ENCODE measurements at places on chromosomes 4 and X.

- no peak for DNase-seq
These were observed 191.6 kb upstream of the GALNTL6 start for GRCh38 chr4:171621646-171622045.

- DNase-seq = no peak
These were observed 150.6 kb upstream of the TRPC5 start for GRCh38 chrX:112233164-112233563.

GRCh38 chr4:30696191-30696590 is 24.0 kb upstream of the PCDH7 start:
- no peak for DNase-seq

DNA sequence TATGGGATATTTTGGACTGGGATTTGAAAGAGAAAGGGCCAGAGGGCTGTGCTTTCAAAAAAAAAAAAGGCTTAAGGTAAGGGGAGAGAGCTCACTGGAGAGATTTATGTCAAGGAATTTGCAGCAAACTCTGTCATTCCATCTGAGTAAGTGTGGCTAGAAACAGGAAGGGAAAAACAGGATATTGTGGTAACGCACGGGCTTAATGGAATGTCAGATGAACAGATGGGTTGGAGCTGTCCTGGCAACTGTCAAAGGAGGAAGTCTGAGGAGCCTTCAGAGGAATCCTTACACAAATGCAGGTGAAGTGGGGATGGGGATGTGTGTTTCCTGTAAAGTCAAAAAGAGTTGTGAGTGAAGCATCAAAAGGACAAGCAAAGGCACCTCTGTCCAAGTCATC is 15.1 kb upstream of the NKX3-2 start:
- no peak for DNase-seq

DNA sequence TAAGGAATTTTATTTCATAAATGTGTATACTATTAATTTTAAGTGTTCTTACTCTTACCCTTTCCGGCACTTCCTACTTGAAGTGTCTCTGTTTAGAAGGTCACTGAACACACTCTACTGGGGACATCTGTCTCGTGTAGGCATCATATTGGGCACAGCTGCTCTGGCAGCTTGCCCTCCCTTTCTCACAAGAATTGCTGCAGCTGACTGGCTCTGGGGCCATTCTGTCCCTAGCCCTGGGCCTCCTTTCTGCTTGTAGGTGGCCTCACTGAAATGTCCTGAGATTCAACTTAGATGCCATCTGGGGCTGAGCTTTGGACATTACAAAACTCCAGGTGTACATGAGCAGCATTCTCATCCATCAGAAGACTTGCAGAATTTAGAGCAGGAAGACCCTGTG is 49.6 kb downstream of the SMAD1 start:
- no peak for DNase-seq

GRCh38 chr4:120671538-120671937 is 251.0 kb downstream of the PRDM5 start:
- no peak for DNase-seq

GRCh38 chrX:9135901-9136510 is 102.1 kb upstream of the FAM9B start:
- DNase-seq = no peak

DNA sequence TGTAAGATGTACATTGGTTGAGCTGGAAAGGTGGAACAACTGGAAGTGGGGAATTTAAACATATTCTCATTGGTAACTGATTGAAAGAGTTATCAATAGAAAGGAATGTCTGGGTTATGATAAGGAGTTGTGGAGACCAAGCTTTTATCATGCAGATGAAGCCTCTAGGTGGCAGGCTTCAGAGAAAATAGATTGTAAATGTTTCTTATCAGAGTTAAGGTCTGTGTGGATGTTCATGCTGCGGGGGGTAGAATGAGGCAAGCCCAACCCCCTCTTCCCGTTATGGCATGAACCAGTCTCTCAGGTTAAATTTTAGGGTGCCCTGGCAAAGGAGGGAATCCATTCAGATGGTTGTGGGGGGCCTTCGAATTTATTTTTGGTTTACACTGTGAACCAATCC is 16.0 kb downstream of the ARSD start:
- no peak for DNase-seq

DNA sequence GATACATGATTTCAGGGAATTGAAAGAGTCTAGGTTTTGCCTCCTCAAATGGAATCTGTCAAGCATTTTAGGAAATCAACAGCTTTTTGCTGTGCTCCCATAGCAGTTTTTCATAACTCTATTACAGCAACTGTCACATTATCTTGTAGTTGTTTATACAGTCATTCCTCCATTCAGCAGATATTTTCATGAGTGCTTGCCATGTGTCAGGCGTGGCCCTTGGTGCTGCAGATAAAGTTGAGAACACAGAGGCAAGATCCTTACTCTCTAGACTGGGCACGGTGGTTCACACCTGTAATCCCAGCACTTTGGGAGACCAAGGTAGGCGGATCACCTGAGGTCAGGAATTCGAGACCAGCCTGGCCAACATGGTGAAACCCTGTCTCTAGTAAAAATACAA is 67.3 kb downstream of the MCUB start:
- DNase-seq = no peak

DNA sequence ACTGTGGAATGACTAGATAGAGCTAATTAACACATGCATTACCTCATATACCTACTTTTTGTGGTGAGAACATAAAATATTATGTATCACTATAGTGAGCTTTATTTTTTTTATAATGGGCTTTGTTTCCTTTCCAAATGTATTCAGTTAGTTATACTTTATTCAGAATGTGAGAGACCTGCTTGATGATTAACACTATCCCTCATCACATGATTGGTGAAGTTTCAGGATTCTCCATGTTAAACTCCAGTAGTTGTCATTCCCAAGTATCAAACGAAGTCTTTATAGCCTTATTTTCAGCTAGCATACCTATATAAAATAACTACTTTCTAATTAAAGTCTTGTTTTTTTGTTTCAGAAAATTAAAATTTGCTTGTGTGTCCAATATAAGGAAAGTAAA is 8.8 kb downstream of the ZXDA start:
- no peak for DNase-seq

- DNase-seq = no peak
These were observed 599.1 kb downstream of the RPA4 start for GRCh38 chrX:97482666-97483300.

- no peak for DNase-seq
These were observed 76.0 kb downstream of the INTS6L start for GRCh38 chrX:135596495-135596894.

- DNase-seq = no peak
These were observed 358.2 kb upstream of the CLNK start for GRCh38 chr4:11042760-11043159.

Data from activated CD8-positive, alpha-beta memory T cell treated with anti-CD3 and anti-CD28 coated beads for 4 hours (primary cell).